ENCODE measurements at places on chromosomes 4 and X.

DNA sequence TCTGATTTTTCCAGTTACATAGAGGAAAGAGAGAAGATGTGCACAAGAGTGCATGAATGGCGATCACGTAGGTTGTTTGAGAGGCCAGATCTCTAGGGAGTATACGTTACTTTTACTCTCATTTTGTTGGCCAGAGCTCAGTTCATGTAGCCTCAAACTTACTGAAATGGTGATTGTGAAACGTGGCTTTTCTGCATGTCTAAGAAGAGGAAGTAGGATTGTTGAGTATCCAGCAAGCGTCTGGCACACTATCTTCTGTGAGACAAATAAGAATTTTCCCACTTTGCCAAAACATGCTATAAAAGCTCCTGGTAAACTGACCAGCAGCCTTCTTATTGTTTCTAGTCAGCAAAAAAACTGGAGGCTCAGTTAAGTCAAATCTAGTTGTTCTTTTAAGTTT, 264.5 kb upstream of the EMCN start:
- DNase-seq = no peak

DNA sequence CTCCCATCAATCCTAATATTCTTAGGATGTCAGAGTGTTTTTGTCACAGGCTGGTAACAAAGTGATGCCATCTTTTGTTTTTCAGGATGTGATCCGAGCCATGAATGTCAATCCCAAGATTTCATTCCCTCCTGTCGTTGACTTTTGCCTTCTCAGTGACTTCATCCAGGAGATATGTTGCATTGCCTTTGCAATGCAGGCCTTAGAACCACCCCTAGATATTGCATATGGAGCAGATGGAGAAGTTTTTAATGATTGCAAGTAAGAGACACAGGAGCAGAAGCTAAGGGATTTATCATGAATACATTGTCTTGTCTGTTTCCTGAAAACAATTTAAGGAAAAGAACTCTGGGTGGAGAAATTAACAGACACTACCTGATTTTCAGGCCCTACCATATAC, 28.6 kb downstream of the SPATA18 start:
- DNase-seq = no peak

GRCh38 chr4:152068866-152069265, 308.1 kb upstream of the GATB start:
- DNase-seq = no peak

GRCh38 chrX:36407836-36408235, 488.3 kb downstream of the CFAP47 start:
- no peak for DNase-seq

DNA sequence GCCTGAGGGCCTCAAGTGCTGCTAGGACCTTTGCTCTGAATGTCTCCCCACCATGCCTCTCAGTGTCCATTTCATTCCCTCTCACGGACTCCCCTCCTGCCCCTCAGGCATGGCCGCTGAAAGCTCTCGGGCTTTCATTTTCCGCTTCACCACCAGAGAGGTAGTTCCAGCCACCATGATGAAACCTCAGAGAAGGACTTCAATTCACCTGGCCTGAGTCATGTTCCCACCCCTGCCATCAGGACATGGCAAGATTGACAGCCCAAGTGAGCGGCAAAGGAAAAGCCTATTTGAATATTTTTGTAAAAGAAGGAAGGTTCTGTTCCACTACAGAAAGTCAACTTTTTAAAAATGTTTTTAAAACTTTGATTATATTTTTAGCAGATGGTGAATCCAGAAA, 249.3 kb upstream of the GALNT7 start:
- DNase-seq = no peak

- no peak for DNase-seq
Observed at GRCh38 chr4:184457535-184458249, 16.7 kb downstream of the IRF2 start.

- no peak for DNase-seq
Observed at GRCh38 chr4:85776579-85776978, 301.6 kb downstream of the ARHGAP24 start.

- DNase-seq = peak; percentile 81
Observed at GRCh38 chr4:139528377-139529005, 27.5 kb downstream of the SETD7 start.

DNA sequence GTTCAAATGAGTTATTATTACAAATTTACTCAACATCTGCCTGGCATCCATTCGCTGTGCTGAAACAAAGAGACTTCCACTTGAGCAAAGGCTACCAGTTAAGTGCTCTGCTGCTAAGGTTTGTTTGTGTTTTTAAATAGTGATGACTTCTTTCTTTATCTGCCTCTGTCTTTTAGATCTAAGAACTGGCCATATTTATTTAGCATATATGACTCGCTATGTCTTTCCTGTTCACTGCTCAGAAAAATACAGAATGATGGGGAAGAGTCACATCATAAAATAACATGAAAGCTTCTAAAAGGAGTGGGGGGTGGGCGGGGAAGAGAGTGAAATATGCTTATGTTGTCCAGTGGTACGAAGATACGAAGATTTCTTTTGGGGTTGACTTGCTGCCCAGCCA, 322.2 kb downstream of the GPAT3 start:
- no peak for DNase-seq

- no peak for DNase-seq
Observed at GRCh38 chrX:118383120-118383519, 37.2 kb downstream of the WDR44 start.

- DNase-seq = no peak
Observed at GRCh38 chr4:30207389-30207788, 512.8 kb upstream of the PCDH7 start.

GRCh38 chr4:41881981-41882624, 53.1 kb upstream of the TMEM33 start:
- no peak for DNase-seq

GRCh38 chr4:168309781-168310180, 8.8 kb downstream of the DDX60 start:
- DNase-seq = no peak

DNA sequence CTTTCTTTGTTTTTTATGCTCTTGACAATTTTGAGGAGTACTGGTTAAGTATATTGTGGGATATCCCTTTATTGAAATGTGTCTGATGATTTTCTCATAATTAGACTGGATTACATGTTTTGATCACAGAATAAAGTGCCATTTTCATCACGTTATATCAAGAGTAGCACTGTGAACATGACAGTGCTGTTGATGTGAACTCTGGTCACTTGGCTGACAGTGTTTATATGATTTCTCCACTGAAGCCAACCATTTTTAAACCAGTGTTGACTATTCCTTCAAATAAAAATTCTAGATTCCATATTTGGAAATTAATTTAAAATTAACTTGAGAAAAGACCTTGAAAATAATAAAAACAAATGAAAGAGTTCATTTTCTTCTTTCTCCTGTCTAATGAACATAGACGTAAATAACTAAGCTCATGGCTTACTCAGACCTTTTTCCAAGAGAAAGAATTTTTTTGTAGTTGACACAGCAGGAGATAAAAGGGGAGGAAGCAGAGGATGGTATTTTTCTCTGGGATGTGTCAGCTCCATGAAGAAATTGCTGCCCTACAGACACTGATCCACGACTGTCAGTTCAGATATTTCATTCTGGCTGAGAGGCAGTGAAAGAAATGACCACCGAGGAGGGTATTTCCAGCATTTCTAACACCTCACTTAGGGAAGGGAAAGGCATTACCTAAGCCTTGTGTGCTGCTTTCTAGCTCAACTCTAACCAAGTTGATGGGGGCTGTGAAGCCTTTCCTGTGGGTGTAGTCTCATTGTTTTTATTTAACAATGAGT, 150.9 kb upstream of the ANK2 start:
- DNase-seq = no peak

DNA sequence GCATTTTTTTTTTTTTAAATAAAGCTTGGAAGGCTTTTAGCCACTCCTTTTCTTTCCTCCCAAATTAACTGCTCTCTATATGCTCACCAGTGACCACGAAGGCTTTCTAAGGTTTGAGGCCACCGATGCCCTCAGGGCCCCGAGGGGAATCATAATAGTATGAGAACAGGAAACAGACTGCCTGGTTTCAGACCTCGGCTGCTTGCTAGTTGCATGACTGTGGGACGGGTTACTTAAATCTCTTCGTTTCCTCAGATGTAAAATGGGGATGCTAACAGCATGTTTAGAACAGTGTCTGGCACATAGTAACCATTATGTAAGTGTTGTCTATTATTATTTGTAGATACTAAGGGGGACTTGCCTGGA, 3.6 kb downstream of the LINC00632 start:
- DNase-seq = no peak

DNA sequence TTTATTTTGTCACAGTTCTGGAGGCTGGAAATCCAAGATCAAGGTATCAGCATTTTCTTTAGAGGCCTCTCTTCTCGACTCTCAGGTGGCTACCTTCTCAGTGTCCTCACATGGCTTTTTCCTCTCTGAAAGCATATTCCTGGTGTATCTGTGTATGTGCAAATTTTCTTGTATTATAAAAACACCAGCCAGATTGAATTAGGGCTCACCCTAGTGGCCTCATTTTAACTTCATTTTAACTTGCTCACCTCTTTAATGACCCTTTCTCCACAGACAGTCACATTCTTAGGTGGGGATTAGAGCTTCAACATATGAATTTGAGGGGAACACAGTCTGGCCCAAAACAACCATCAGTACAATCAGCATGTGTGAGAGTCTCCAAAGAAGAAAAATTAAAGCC, 542.4 kb upstream of the FAM241A start:
- DNase-seq = peak; percentile 4

GRCh38 chr4:8849266-8850073, 22.2 kb downstream of the HMX1 start:
- DNase-seq = no peak

GRCh38 chrX:11171956-11172355, 60.8 kb downstream of the HCCS start:
- no peak for DNase-seq

GRCh38 chrX:38987198-38987651, 186.0 kb downstream of the MID1IP1 start:
- no peak for DNase-seq

- DNase-seq = no peak
Observed at GRCh38 chr4:149345424-149345823, 470.2 kb downstream of the IQCM start.

- no peak for DNase-seq
Observed at GRCh38 chr4:153684182-153684970, at the start of gene TLR2. TSS of gene TLR2 (plus strand) at chr4:153684280. CDS start at chr4:153702908, 18,628 bp downstream.

DNA sequence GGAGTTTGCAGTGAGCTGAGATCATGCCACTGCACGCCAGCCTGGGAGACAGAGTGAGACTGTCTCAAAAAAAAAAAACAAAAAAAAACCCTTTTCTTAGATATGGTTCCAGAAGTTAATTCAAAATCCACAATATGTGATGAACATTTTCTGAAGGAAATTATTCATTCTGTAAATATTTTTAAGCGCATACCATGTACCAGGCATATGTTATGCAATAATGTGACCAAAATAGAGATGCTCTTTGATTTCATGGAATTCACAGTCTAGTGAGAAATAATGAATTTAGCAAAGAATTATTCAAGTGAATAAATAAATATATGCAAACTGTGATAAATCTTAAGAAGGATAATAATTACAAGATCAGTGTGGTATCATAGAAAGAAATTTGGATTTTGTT, 174.7 kb downstream of the GC start:
- no peak for DNase-seq

GRCh38 chrX:53256446-53257041, 24.8 kb downstream of the IQSEC2 start:
- DNase-seq = no peak

GRCh38 chr4:54498661-54499111, 159.1 kb upstream of the KIT start:
- DNase-seq = no peak

GRCh38 chr4:141560056-141560455, 76.3 kb upstream of the IL15 start:
- no peak for DNase-seq

DNA sequence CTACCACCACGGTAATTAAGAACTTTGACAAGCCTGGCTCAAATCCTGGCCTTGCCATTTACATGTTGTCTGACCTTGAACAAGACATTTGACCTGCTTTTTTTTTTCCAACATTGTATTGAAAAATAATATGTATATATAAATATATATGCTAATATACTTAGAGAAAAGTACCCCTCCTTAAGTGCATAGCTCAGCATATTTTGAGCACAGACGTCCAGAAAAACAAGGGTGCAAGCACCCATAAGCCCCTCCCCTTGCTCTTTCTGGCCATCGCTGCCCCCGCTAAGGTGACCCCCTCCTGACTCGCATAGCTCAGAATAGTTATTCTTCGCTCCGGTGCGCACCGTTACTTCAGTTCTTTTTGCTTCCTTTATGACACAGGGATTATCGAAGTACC, 742.0 kb upstream of the FRG1 start:
- no peak for DNase-seq

DNA sequence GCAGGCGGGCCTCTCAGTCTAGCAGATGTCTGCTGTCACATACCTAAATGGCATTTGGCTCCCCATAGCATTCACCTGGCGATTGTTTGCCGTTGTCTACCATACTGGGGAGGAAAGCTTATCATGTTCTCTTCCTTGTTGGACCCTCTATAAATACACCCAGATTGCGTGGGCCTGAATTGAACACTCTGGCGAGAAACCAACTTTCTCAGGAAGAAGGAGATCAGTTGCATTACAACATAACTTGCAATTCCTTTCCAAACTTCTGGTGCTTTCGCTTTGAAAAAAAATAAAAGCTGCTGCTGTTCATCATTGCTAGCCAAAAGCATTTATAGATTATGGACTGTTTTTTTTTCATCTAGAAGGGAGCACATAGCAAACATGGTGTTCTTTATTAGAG, 230.0 kb upstream of the GPC4 start:
- DNase-seq = no peak

GRCh38 chr4:575281-576141, 584 bp downstream of the TMEM271 start:
- peak; percentile 6 for DNase-seq

- DNase-seq = no peak
Observed at GRCh38 chrX:71081330-71082123, 13.4 kb upstream of the SNX12 start.

DNA sequence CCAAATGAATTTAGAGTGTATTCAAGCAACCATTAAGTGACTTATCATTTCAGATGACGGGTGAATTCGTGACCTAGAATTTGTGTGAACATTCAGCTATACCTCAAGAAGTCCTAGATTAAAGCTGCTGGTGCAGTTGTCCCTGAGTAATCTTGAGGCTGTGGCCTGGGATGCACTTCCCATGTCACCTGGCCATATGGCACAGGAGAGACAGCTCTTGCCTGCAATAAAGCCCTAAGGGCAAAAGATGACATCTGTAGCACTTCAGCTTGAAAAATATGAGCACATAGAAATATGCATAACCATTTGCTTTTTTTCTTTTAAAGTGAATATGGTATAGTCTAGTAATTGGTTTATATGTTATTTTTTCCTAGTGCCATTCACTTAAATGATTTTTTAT, 125.8 kb downstream of the FHDC1 start:
- no peak for DNase-seq

GRCh38 chr4:150117094-150117493, 38.8 kb downstream of the DCLK2 start:
- DNase-seq = no peak

GRCh38 chr4:186161138-186161537, 30.2 kb upstream of the CYP4V2 start:
- DNase-seq = no peak

All from GM04504 (cell line).